ENCODE measurements at places on chromosomes 7 and 10. TPM values are rescaled to one million over a fixed set of nuclear protein-coding genes. Genes with fewer than 3 reads are reported as not detected.

The NXPH1 gene
- total RNA-seq: 0.29 TPM

The ITGA8 gene
- 10.1 TPM for total RNA-seq

The ANXA8 gene
- total RNA-seq: 2.0 TPM

The ENO4 gene
- 1.4 TPM for total RNA-seq

The FOXP2 gene
- 24.0 TPM for total RNA-seq

All from type B pancreatic cell (in vitro differentiated cells).